ENCODE measurements at places on chromosomes 2 and 18.

DNA sequence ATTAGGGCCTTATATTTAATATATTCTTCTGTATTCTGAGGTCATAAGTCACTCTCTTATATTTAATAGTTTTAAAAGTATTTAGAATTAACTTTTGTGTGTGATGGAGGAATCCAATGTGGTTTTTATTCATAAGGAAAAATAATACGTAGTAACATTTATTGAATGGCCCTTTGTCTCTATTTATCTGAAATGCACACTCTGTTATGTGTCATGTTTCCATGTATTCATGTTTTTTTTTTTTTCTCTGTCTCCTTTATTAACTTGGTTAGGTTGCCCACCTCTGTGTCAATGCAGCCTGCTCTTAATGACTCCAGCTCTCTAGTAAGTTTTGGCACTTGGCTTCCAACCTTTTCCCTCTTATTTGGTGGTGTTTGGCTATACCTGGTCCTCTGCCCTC, 33.8 kb downstream of the RNF144A start:
- DNase-seq, result no peak

DNA sequence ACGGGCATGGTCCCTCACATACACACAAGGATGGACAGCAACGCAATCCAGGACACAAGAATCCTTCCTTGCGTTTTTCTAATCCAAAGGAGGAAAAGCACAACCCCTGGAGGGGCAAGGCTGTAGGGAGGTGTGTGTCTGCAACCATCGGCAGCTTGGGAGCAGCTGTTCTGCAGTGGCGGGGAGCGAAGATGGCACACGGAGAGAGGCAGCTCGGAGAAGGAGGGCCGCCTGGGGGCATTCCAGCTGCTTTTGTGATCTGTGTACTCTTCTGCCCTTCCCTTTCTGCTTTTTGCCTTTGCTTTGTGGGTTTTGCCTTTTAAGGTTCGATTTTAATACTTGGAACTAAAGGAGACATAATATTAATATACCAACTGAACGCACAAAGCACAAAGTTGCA, 137.0 kb upstream of the DNMT3A start:
- DNase-seq, result no peak

GRCh38 chr2:227804975-227805374, 8.7 kb upstream of the CCL20 start:
- DNase-seq, result no peak

- DNase-seq, result no peak
These were observed 235.6 kb downstream of the ALPK2 start for GRCh38 chr18:58393295-58393694.
